ENCODE measurements at places on chromosomes 11 and 22. TPM values are rescaled to one million over a fixed set of nuclear protein-coding genes. Genes with fewer than 3 reads are reported as not detected.

NAV2 gene
- 1.2 TPM for total RNA-seq

MADD gene
- 62.1 TPM for total RNA-seq

CNGA4 gene
- total RNA-seq, result 0.15 TPM

C11orf87 gene
- not detected for total RNA-seq

ALX4 gene
- not detected for total RNA-seq

Data from CD8-positive, alpha-beta memory T cell (primary cell).